ENCODE measurements at places on chromosomes 5 and 9.
A peak's percentile ranks its signal among the peaks of the same experiment; 100 is the strongest.

DNA sequence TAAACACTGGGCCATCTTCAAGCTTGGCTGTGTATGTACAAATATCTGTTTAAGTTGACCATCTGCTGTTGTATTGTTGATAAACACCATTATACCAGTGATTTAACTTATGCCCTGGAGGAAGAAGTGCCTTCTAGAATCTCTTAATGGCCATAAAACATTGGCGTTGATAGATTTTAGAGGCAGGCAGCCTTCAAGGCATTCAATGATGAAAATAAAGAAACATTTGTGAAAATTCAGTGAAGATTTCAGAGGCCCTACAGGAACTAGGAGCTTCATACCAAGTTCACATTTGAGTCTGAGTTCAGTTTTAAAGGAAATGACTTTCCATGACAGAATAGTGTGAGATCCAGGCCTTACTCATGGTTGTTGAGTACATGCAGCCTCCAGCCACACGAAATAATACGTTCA, 52.2 kb downstream of the MAP1B start:
- DNase-seq: no peak

GRCh38 chr9:129630967-129631673, 5.2 kb downstream of the NTMT1 start:
- peak; percentile 25 for DNase-seq

GRCh38 chr5:1523793-1524480, at the start of gene LPCAT1:
TSS of gene LPCAT1 (minus strand) at chr5:1523960. CDS start at chr5:1523844, 116 bp downstream.
- peak; percentile 69 for DNase-seq

GRCh38 chr9:22210936-22211335, 201.8 kb upstream of the CDKN2B start:
- no peak for DNase-seq

- DNase-seq: no peak
These were observed 45.5 kb downstream of the COL27A1 start for GRCh38 chr9:114200721-114201300.

- no peak for DNase-seq
These were observed 38.2 kb downstream of the SLC9A3 start for GRCh38 chr5:485946-486491.

DNA sequence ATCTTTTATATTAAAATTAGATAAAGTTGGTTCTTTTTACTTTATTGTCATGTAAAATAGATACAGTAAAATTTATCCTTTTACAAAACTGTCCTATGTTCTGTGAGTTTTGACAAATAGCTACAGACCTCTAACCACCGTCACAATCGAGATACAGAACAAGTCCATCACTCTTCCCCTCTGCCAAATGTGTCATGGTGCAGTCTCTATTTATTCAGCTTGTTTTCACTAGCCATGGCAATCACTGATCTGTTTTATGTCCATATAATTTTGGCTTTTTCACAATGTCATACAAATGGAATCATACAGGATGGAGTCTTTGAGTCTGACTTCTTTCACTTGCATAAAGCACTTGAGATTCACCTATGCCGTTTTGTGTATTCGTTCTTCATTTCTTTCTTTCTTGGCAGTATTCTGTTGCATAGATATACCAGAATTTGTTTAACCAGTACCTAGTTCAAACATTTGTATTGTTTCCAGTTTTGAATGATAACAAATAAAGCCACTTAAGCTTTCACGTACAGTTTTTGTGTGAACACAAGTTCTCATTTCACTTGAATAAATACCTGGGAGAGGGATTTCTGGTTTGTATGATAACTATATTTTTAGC, 273.2 kb upstream of the MPDZ start:
- no peak for DNase-seq

DNA sequence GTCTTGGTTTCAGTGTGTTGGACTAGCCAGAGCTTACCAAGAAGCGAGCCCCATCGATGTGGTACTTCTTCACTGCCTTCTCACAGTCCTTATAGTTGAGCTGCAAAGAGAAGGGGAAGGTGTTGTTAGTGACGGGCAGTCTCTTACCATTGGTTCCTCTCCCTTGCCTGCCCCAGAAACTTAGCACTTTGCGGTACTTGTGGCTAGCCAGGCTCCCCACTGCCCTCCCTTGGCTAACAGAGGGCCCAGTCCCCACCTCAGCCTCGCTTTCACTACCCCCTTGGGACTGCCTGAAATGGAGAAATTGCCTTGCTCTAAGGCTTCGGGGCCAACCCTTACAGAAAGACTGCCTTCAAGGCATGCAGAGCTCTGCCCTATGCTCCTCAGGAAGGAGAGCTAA, 4.3 kb downstream of the LCP2 start:
- DNase-seq: no peak

DNA sequence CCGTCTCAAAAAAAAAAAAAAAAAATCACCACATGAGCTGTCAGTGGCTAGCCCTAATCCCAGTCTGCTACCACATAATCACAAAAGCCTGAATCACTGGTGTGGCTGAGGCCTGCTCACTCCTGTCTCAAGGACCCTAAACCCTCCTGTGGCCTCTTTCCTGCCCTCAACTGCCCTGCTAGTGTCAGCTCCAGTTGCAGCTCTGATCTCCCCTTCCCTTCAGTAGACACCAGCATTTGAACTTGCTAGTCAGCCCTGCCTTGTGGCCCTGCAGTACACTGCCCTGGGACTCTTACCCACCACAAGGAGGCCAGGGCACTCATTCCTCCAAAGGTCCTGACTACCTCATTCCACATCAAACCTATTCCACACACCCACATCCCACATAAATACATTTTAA, 9.5 kb upstream of the P4HA2 start:
- DNase-seq: no peak

GRCh38 chr5:67413721-67414120, 217.1 kb upstream of the CD180 start:
- no peak for DNase-seq

DNA sequence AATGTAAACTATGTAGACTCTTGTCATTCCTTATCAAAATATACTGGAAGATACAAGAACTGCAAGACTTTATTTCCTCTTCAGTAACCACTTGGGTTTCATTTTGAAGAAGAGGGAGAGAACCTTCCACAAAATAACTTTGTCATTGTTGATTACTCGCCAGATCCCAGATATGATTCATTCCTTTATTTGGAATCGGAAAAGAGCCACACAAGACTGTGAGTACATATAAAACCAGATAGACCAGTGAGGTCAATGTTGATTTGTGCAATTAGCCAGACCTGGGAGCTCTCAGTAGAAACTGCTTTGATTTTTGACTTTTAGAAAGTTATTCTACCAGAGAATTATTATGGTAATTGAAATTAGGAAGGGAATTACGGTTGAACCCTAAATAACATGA, 146.1 kb downstream of the TMEM167A start:
- DNase-seq: no peak

- DNase-seq: no peak
These were observed 7.5 kb downstream of the NR2F1 start for GRCh38 chr5:93590493-93590892.
